ENCODE measurements at places on chromosomes 2 and 18. TPM values are rescaled to one million over a fixed set of nuclear protein-coding genes. Genes with fewer than 3 reads are reported as not detected.

DNA sequence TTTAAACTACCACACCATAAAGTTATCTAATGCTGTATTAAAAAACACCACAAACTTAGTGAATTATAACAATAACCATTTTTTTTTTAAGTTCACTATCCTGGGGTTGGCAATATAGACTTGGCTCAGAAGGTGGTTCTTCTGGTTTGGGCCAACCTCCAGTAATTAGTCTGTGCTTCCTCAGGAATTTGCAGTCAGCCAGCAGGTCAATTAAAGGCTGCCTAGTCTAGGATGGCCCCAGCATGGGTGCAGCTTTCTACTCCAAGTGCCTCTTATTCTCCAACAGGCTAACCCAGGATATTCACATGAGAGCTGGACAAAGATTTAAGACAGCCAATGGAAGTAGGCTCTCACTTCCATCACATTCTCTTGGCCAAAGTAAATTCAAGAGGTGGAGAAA, 379.1 kb upstream of the FIGN start:
- no peak for DNase-seq

Gene OSBPL1A
- 50.3 TPM for total RNA-seq

Gene CDCA7
- 12.0 TPM for total RNA-seq

Gene NFATC1
- 0.36 TPM for total RNA-seq

DNA sequence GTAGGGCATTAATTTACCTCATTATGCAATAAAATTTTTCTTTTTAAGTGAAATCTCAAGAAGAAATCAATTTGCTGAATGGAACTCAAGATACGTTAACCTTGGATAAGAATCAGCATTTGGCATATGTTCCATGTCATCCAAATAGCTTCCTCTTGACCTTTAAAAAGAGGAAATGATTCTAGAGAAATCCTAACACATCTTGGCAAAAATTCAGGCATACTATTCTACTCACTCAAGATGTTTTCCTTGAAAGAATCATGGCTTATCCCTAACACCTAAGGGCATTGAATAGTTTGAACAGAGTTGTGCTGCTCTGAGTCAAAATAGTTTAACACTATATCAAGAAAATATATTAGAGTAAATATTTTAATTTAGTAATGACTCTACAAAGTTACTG, 678.0 kb downstream of the EPHA4 start:
- peak; percentile 34 for DNase-seq

GRCh38 chr18:62118328-62118727, 68.5 kb downstream of the PIGN start:
- DNase-seq: peak; percentile 81

Gene CXCR1
- not detected for total RNA-seq

Gene PARD6G
- 3.3 TPM for total RNA-seq

Gene RAB6C
- not detected for total RNA-seq

Measured in IMR-90 (cell line).